Ecto neural progenitor cell (in vitro differentiated cells): ENCODE measurements at places on chromosomes 5 and 9.

DNA sequence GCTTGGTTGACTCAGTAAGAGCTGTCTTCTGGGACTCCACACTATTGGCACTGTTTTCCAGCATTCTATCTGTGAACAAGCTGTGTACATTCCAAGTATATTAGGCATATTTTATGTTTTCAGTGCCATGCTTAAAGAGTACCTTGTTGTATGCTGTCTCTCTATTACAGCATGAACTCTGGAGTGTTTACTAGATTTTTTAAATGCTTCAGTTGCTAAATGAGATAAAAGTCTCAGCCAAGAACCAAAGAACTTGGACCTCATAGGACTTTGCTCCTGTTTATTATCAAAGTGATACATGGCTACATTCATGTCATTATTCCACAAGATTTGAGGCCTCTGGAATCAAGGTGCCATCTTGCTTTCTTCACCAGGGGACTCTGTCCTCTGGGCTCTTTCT, 167.2 kb downstream of the C9orf152 start:
- no peak for DNase-seq

DNA sequence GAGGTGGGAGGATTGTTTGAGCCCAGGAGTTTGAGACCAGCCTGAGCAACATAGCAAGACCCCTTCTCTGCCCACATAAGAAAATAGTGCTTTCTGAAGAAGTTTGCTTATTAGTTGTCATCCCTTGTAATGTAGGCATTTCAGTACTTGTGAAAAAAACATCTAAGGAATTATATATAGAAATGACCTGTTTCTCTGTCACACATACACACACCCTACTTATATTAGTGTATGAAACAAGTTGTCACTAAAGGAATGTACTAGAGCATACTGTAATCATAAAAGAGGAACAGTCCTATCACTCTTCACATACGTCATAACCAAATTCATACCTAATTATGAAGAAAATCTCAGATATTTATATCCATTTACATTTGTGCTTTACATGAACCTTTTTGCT, 122.0 kb downstream of the NIPBL start:
- no peak for DNase-seq

DNA sequence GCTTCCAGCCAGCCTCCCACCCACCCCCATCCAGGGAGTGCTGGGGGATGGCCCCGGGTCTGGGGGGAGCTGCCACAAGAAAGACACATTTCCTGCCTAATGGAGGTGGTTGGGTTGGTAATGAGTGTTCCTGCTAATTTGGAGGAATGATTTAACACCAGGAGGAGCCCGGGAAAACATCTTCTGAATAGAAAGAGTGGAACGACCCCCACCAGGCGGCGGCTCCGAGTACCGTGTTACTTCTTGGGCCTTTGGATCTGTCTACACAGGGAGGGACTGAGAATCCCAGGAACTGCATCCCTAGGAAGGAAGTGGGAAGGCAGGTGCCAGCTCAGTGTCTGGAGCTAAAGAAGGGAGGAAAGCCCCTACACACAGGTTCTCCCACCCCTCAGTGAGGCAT, 64.6 kb downstream of the TSPAN17 start:
- DNase-seq, result no peak

DNA sequence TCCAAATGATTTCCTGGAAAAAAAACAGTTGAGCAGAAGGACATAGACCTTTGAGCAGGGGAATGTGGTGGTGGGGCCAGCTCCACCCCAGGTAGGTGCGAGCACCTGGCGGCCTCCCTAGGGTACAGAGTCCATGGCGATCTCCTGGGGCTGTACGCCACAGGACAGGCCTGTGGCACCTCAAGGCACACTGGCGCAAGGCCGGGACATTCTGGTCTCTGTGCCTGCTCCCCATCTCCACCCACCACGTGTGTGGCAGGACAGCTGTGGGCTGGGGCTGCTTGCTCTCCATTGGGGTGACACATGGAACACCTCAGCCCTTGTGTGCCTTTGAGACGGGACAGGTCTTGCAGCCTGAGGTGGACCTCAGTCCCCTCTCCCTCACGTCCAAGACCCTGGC, 25.2 kb downstream of the WNK2 start:
- no peak for DNase-seq

GRCh38 chr9:2299156-2299842, 284.2 kb downstream of the SMARCA2 start:
- no peak for DNase-seq

- DNase-seq, result no peak
These were observed 391.5 kb downstream of the FGF10 start for GRCh38 chr5:43997647-43998272.

DNA sequence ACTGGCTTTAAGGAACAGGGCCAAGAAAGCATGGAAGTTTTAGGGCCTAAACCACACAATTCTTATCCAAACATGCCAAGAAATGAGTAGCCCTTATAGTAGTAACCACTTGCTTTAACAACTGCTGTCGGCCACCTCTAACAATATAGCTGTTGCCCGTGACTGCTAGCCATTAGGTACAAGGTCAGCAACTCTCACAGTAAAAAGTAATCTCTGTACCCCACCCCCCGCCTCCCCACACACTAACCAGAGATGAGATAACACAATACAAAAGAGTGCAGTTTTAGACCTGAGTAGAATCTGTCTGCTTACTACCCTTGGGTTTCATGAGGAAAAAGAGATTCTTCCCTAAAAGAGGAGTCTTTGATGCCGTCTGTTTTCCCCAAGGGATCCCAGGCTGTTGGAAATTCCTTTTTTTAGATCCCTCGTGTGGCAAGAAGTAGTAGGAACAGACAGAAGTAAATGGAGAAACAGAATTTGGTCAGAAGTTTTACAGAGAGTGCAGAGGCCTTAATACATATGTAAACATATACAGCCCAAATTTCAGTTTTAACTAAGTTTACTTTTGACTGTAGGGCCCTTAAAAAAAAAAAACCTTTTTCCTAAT, 94.3 kb downstream of the WDR41 start:
- no peak for DNase-seq
